ENCODE measurements at places on chromosomes 4 and X.

DNA sequence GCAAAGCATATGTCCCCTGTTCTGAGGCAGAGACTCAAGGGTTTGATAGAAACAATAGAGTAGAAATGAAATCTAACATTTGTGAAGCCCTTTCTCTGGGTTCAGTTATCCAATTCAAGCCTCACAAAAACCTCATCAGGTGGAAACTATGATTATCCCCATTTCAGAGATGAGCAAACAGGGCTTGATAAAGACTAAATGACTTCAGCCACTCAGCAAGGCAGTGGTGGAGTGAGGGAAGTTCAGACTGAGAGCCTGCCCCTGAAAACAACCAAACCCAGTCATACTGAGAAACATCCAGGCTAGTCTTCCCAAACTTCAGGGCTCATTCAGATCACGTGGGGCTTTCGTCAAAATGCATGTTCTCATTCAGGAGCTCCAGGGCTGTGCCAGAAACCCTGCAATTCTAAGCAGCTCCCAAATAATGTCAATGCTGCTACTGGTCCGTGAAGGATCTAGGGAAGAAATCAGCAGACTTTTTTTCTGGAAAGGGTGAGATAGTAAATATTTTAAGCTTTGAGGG lies 109.6 kb upstream of the KIT start:
- no peak for ATAC-seq

- no peak for ATAC-seq
Observed at GRCh38 chr4:2795300-2795892, 2.5 kb downstream of the SH3BP2 start.

DNA sequence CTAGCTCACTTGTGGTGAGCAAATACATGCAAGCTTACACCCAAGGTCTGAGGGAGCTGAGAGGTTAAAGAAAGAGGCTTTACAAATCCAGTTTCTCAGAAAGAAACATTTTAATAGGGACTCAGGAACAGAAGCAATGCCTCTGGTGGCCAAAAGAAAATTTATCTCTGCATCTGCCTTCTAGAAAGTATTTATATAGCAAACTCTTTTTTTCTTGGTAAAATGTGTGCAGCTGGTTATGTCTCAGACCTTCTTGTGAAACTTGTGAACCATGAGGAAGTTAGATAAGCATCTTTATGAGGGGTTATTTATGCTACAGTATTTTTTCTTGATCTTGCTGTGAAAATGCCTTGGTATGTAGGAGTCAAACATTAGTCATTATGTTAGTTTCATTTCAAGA lies 48.5 kb upstream of the CYSLTR1 start:
- no peak for ATAC-seq

DNA sequence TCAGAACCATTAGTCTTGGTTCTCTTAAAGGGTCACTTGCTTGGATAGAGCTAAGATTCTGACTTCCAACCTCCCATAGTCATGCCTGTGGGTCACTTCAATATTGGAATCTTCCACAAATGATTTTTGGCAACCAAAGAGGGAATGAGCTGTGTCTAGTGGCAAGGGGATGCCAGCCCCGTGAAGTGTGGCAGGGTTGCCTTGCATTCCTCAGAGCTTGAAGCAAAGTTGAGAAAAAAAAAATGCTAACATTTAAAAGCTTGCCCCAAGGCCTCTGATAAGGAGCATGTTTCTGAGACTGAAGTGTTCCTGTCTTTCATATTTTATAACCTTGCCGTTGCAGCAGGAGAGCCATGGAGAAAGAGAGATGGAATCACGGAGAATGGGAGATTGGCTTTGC lies 120.2 kb downstream of the PAPSS1 start:
- peak; percentile 33 for ATAC-seq

DNA sequence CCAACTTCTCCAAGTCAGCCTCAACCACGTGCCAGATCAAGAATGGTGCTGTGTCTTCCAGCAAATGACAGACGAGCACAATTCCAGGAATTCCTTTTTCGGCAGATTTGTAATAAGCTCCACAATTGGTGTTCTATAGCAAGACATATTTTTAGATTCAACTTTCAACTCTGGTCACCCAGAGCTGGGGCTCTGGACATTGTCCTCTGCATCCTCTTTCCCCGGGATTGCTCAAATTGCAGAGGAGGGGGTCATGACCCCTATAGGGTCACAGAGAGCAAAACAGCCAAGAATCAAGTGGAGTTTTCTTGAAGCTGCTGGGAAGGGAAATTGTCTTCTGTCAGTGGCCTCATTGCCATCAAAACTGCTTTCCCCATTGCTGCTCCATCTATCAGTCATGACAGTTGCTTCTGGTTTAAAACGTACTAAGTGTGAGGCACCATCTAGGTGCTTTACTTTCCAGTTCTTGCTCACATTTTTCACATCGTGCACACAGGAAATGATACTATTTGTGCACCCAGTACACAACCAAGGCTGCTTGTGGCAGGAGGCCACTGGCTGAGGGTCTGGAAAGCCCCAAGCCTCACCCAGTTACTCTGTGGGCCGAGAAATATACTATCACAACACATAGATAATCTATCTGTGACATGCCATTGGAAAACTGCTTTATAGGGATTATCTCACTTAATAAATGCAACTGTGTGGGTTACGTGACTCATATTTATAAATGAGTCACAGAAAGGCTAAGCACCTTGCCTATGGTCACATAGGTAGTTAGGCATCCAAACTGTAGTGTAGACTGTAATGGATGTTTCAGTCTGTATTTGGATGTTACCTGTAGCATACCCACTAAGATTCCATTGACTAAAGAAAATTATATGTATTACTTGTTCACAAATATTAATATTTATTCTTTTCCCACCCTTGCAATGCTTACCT lies 91.7 kb upstream of the PHOX2B start:
- no peak for ATAC-seq

DNA sequence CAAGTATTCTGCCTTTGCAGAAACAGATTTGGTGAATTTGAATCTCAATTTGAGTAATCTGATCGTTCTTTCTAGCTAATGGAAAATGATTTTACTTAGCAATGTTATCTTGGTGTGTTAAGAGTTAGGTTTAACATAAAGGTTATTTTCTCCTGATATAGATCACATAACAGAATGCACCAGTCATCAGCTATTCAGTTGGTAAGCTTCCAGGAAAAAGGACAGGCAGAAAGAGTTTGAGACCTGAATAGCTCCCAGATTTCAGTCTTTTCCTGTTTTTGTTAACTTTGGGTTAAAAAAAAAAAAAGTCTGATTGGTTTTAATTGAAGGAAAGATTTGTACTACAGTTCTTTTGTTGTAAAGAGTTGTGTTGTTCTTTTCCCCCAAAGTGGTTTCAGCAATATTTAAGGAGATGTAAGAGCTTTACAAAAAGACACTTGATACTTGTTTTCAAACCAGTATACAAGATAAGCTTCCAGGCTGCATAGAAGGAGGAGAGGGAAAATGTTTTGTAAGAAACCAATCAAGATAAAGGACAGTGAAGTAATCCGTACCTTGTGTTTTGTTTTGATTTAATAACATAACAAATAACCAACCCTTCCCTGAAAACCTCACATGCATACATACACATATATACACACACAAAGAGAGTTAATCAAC lies 15.3 kb downstream of the PLP1 start:
- ATAC-seq: peak; percentile 56

DNA sequence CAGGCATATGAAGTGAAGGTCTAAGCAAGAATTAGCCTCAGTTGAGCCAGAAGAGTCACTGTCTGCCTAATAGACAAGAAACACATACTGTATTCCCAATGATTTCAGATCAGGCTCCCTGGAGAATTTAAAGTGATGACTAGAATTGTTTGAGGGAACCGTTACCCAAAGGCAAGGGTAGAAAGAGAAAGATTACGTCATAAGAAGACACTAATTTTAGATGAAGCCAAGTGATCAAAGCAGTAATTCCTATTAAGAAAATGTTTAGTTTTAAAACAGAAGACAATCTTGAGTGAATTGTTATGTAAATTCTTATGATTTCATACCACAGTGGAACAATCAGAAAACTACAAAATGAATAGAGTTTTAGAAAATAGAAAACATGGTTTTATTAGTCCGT lies 194.5 kb upstream of the ARSJ start:
- no peak for ATAC-seq

GRCh38 chr4:62806816-62807215 lies 1602.4 kb downstream of the TECRL start:
- no peak for ATAC-seq
